Kidney epithelial cell (primary cell): ENCODE measurements at places on chromosomes 4 and X. TPM values are rescaled to one million over a fixed set of nuclear protein-coding genes. Genes with fewer than 3 reads are reported as not detected.
A peak's percentile ranks its signal among the peaks of the same experiment; 100 is the strongest.

- no peak for DNase-seq
These were observed 31.2 kb upstream of the NSUN7 start for GRCh38 chr4:40718586-40718985.

- DNase-seq: no peak
These were observed 251 bp downstream of the KIAA0232 start for GRCh38 chr4:6782846-6783110.

DNA sequence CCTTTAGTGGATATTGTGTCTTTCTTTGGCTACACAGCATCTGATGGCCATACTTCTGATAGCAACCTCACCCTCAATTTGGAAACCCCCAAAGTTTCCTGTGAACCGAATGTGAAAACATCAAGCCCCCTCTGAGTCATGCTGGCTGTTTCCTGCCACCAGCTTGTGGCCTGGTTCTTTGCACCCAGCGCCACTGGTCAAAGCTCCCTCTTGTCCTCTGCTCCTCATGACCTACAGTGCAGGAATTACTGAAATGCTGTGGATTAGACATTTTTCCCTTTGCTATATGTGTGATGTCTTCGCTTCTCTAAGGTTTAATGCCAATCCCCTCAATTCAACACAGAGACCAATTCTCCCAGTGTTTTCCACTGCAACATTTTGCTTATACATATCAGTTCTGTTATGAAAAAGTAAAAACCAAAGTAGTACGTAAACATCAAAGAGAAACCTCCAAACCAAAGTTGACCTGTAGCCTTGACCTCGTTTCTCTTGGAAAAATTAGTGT lies 224.0 kb upstream of the TENM3 start:
- DNase-seq: no peak

GRCh38 chrX:104112326-104112951 lies at the start of gene ZCCHC18:
ZCCHC18 (plus strand) TSS chrX:104112523; CDS start chrX:104114112, 1,589 bp downstream.
- no peak for DNase-seq

DNA sequence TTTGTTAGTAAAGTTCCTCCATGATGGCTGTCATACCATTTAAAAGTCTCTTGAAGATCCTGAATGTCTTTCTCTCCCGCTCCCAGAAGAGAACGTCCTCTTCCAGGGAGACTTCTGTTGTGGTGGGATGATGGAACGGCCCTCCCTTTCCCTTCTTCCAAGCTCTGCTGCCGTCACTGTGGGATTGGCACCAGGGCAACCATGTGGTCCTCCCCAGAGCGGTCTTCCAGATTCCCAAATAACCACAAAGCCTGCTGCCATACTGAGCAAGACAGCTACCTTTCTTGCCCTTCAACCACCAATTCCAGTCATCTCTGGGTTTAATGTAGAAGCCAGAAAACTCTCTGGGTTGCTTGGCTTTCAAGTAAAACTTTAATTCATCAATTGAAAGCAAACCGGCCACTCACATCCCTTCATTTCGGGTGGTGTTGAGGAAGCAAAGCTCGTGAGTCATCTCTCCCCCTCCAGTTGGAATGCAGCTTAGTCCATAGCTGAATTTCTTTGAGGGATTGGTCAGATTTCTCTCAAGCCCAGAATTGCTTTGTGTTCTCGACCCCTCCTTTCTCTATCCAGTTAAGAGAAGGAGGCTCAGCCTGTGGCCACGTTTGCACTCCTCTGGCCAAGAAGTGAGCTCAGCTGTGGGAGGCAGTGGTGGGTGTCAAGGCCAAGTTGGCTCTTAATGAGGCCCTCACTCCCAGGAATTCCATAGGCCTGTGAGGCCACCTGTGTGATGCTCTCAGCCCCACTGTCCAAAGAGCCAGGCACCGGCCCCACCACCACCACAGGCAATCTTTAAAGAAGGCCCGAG lies 36.9 kb downstream of the FHDC1 start:
- peak; percentile 92 for DNase-seq

GRCh38 chrX:7943600-7944245 lies 16.5 kb upstream of the PNPLA4 start:
- no peak for DNase-seq

GRCh38 chr4:76384052-76384451 lies 36.9 kb downstream of the CCDC158 start:
- DNase-seq: no peak

GRCh38 chr4:93370256-93370655 lies 458.3 kb upstream of the ATOH1 start:
- DNase-seq: no peak

DNA sequence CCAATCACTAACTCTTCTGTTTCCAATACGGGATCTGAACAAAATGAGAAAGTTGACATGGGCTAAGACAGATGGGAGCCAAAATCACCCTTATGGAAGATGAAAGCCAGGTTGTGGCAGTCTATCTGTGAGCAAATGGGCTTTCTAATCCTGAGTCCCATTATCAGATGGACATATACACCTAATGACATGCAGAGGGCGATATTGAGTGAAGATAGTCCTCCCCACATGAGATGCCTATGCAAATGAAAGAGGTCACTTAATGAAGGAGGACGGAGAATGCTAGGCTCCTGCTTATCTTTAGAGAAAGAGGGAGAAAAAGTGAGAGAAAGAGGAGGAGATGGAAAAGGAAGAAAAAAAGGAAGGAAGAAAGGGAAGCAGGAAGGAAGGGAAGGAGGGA lies 547.5 kb downstream of the NLGN4X start:
- DNase-seq: no peak

GRCh38 chr4:174561560-174561959 lies 39.3 kb upstream of the HPGD start:
- no peak for DNase-seq

DNA sequence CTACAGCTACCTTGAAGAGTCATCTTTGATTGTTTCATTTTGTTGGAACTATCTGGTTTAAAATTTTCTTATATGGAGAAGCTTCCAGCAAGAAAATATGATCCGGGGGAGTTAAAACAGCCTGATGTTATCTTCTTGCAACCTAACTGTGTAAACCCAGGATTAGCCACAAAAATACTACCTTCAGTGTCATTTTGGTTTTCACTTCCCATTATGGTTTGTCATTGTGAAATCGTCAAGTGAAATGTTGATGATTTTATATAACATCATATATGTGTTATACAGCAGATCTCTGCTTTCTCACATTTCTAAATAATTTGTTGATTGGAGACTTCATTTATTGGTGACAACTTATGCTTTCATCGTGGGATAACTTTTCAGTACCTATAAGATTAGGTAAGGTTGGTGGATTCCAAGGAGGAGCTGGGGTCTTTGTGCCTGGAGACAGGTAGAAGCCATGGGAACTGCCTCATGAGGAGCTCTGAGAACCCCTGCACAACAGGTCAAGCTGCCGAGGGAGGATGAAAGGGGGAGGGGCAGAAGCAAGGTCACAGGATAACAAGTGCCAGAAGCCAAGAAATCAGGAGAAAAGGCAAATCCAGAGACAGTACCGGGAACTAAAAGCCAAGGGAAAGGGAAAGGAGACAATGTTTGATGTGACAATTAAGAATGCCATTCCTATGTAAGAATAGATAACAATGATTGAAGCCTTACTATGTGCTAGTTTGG lies 7.2 kb downstream of the ARHGAP24 start:
- no peak for DNase-seq

GRCh38 chrX:68440940-68441339 lies 7.6 kb upstream of the OPHN1 start:
- no peak for DNase-seq

The OTC gene
- total RNA-seq: not detected in 2 replicates

The MAGEA4 gene
- not detected in 2 replicates for total RNA-seq

The PRAF2 gene
- total RNA-seq: 16.8 and 18.1 TPM in 2 replicates

The RPA4 gene
- total RNA-seq: 0.21 TPM in 1 of 2 replicates, not detected in the other

The UPF3B gene
- 3.9 and 4.7 TPM in 2 replicates for total RNA-seq

The CENPVL2 gene
- 0.96 TPM in 1 of 2 replicates, not detected in the other for total RNA-seq

The APBB2 gene
- 52.0 and 52.7 TPM in 2 replicates for total RNA-seq
